Mesenteric fat pad (tissue), 1 donor: ENCODE measurements at places on chromosomes 11 and 22. TPM values are rescaled to one million over a fixed set of nuclear protein-coding genes. Genes with fewer than 3 reads are reported as not detected.

The OR4S1 gene
- not detected for total RNA-seq

The SUSD2 gene
- 5.9 TPM for total RNA-seq

The RFPL1 gene
- not detected for total RNA-seq

GRCh38 chr11:7196396-7197146 is 55.1 kb upstream of the SYT9 start:
- DNase-seq: no peak

GRCh38 chr11:94747146-94747545 is 21.0 kb upstream of the AMOTL1 start:
- no peak for DNase-seq

GRCh38 chr11:91967026-91967690 is 257.5 kb upstream of the FAT3 start:
- DNase-seq: no peak

DNA sequence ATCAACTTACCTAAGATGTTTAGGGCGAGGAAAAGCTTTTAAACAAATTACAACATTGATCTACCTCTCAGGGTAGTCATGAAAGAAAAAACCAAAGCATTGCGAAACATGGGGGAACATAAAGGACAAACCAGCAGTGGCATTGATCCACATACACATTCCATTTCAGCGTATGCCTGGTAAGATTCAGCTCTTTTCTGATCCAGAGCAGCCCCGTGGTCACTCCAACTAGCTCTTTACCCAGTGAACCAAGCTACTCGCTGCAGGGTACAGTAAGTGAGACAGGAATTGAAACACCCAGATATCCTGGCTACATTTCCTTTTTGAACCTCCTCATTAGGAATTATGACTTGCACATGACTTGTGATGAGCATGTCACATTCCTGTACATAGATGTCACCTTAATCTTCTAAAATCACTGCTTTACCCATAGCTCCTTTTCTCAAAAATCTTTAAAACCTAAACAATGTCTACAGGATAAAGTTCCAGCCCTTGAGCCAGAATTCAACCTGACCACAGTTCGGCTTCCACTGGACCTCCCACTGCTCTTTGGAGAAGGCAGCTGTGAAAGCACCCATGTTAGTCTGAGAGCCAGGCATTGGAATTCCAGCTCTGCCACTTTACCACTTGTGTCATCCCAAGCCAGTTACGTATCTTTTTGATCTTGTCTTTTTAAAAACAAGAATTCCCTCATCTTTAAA is 42.9 kb upstream of the AKIP1 start:
- no peak for DNase-seq

- no peak for DNase-seq
Measured at GRCh38 chr11:57288771-57289579, 35.8 kb downstream of the TNKS1BP1 start.
